ENCODE measurements at places on chromosomes 16 and 17. TPM values are rescaled to one million over a fixed set of nuclear protein-coding genes. Genes with fewer than 3 reads are reported as not detected.

Gene ARHGDIG
- 2.4 TPM for polyA plus RNA-seq

Gene NPIPA8
- 1.3 TPM for polyA plus RNA-seq

Gene PRPF8
- polyA plus RNA-seq = 241 TPM

Gene CHD9
- polyA plus RNA-seq = 78.1 TPM

Gene CCL1
- polyA plus RNA-seq = not detected

Gene ITGAL
- polyA plus RNA-seq = 5.5 TPM

GRCh38 chr17:82297280-82297713 is 20.1 kb downstream of the CD7 start:
- DNase-seq = no peak

DNA sequence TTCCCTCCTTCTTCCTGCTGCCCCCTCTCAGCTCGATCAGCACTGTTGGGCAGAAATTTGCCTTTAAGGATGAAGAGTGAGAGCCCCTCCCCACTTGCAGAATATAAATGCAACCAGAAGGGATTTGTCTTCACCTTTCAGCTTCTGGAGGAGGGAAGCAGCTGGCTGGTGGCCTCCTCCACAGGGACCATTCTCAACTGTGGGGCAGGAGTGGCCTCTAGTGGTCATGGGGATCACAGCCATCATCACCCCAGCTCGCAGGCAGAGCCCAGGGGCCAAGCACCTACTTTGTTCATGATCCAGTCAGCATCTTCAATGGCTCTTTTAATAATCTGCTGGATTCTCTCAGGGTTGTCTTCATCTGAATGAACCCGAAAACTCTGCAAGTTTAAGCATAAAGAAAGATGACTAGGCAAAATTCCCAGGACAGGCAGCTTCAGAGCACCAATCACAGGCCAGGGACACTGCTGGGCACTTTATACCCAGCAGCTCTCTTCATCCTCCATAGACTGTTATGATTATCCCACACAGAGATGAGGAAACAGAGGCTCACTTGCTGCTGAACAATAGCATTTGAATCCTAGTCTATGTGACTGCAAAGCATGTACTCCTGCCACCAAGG is 13.1 kb downstream of the LYRM9 start:
- DNase-seq = peak; percentile 61

GRCh38 chr17:35016369-35016768 is 36.1 kb downstream of the LIG3 start:
- DNase-seq = no peak

GRCh38 chr16:47377154-47377553 is 83.7 kb downstream of the ITFG1 start:
- DNase-seq = no peak

- no peak for DNase-seq
These were observed 30.2 kb upstream of the ARHGAP44 start for GRCh38 chr17:12759090-12759489.

GRCh38 chr16:83706394-83706793 is 101.4 kb upstream of the HSBP1 start:
- no peak for DNase-seq

- no peak for DNase-seq
These were observed 20.6 kb downstream of the HIC1 start for GRCh38 chr17:2075336-2076086.

DNA sequence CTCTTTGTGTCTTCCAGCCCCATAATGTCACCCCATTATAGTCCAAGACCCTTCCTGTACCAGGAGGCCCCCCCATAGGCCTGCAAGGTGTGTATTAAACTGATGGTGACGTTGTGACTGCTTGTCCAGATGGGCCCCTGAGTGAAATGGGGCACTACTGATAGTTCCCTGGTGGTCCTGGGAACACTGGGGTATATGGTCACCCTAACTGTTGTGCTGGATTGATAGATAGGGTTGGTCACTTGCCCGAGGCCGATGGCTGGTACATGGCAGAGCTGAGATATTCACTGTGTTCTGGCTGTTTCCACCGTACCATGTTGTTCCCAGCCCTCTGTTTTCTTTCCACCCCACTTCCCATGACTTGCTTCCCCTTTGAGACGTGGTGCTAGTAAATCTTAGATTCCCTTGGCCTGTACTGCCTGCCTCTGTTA is 4.3 kb downstream of the CNP start:
- DNase-seq = no peak

DNA sequence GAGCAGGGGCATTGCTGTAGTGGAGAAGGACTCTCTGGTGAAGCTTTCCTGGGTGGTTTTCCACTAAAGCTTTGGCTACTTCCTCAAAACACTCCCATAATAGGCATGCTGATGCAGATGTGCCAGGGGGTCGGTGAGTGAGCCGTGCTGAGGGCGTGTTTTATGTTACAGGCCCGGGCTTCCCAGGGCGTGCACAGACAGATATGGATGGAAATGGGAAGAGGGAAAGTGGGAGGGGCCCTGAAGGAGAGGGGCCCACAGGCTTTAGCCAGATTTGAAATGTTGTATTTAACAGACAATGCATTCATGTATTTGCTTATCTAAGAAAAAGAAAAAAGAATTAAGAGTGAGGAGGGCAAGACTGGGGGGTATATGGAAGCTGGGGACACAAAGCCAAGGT is 56.3 kb downstream of the IL21R start:
- no peak for DNase-seq

GRCh38 chr16:11580451-11581086 is 6.2 kb downstream of the LITAF start:
- DNase-seq = no peak

- peak; percentile 51 for DNase-seq
These were observed 229.6 kb downstream of the MRTFB start for GRCh38 chr16:14300705-14301168.

- no peak for DNase-seq
These were observed 79.0 kb downstream of the CDH8 start for GRCh38 chr16:61957075-61957855.

DNA sequence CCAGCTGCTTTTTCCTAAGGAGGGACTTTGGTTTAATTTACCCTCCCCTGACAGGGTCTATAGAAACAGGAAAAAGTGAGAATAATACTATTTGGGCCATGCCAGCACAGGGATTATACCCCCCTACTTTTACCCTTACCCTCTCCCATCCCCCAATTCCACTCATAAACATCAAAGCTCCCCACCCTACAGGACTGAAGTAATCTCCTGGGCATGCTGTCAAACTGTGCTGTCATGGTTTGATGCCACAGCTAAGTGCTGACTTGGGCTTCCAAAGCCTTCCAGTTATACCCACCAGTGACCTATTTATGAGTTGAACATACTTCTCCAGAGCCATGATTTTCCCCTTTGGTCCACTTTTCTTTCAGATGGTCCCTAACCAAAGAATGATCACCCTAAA is 12.8 kb downstream of the PHF12 start:
- DNase-seq = no peak

- DNase-seq = no peak
These were observed 540.3 kb downstream of the WWOX start for GRCh38 chr16:78639775-78640174.

DNA sequence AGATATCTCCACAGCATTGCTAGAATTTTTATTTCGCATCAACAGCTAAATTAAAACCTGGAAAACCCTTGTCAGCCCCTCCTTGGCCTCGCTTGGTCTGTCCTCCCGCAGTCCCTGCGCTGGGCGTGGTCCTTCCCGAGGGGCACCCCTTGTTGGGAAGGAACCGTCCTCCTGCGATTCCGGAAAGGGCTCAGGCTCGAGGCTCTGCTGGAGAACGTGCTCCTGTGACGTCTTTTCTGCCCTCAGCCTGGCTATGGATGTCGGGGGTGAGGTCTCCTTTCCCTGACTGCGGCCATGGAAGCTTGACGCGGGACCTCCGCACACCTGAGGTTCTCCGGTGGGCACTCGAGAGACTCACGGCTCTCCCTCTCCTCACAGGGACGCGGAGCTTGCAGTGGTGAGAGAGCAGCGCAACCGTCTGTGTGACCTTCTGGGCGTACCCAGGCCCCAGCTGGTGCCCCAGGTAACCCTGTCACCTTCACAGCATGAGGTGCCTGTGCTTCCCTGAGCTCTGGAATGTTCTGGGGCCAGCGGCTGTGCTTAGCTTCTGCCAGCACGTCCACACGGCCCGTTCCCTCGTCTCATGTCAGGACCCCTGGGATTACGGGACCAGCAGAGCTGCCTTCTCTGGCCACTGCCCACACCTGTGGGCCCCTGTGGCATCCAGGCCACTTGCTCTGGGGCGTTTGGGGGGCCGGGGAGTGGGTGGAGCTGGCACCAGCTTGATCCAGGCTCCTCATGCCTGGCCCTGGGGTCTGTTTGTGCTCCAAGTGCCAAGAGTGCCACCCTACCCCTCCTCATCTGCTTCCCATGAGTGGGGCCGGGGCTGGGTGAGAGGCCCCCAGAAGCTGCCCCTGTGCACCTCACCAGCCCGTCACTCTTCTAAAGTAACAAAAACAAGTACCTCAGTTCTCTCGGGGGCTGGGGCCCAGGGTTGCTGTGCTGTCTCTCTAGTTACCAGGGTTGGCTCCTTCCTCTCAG is 101.5 kb upstream of the ZNF750 start:
- DNase-seq = no peak

GRCh38 chr16:75272097-75272551 is 20.7 kb upstream of the BCAR1 start:
- DNase-seq = no peak

GRCh38 chr16:81478876-81479511 is 34.4 kb downstream of the CMIP start:
- no peak for DNase-seq

GRCh38 chr17:19321481-19322128 is 40.9 kb downstream of the B9D1 start:
- no peak for DNase-seq

GRCh38 chr17:58136669-58137279 is 11.4 kb upstream of the OR4D1 start:
- no peak for DNase-seq

DNA sequence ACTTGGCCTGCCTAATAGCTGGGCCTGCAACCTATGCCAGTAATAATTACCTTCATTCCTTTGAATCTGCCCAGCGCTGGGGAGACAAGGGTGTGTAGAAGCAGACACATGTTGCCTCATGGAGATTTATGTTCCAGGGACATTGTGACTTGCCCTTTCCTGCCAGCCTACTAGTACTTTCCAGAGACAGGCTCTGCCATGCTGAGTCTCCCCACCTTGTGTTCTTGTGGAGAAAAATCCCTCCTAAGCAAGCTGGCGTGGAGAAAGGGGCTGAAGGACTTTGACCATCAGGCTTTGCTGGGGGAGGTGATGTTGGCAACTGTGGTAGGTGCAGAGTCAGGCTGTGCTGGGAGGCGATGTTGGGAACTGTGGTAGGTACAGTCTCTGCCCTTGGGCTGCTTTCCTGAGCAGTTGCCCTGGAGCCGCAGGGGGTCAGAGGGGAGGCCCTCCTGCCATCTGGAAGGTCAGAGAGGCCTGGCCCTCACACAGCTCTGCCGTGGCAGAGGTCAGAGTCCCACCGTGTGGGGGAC is 4.0 kb downstream of the KSR1 start:
- no peak for DNase-seq

DNA sequence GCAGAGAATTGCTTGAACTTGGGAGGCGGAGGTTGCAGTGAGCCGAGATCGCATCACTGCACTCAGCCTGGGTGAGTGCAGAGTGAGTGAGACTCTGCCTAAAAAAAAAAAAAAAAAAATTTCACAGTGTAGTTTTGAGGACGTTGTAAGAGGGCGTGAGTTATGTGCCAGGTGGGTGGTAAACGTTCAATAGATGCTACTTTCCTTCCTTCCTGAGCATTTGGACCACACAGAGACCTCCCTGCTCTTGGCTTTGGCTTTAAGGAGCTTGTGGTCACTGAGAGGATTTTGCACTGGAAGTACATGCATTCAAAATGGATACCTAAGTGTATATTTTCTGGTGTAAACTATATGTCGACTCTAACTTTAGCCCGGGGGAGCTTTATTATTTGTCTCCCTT is 30.5 kb downstream of the SOST start:
- no peak for DNase-seq

DNA sequence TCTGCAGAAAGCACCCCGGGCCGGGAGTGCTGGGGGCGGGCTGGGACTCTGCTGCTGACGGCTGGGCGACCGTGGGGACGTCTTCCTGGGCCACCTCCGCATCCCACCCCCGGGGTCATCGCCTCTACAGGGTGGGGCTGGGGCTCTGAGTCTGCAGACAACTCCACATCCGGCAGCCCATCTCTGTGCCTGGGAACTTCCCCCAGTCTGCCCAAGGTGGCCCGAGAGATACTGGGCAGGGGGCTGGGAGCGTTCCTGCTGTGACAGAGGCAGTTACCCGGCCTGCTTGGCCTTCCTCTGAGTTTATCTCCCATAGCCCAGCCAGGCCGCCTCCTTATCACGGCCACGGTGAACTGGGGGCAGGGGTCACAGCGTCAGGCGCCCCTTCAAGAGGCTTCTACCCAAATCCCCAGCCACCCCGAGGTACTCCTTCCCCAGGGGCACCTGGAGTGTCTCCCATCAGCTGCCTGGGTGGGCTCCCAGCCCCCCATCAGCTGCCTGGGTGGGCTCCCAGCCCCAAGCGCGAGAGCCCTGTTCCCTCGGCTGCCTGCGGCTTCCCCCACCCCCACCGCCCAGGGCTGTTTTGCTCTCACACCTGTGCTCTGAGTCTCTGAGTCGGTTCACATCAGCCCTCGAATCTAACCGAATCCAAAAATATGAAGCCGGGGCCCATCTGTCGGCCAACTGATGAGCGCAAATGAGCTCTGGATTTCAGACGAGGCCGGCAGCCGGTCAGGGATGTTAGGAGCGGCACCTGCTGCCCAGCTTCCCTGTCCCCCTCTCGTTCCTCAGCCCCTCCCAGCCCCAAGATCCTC is 15.6 kb upstream of the CBFA2T3 start:
- DNase-seq = no peak

DNA sequence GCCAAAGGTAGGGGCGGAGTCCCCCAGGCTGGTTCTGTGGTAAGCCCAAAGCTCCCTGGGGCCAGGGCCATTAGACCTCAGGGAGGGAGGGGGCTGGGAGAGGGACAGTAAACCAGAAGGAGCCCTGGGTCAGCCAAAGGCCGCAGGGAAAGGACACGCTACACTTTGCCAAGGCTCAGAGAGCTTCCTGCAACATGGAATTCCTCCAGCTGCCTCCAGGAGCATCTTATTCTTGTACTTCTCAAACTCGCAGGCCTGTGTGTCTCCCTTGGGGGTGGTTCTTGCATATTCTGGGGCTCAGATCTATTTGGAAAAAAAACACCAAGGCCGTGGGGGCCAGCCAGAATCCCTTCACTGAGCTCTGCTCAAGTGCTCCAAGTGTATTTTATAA is 25.1 kb downstream of the AKAP1 start:
- DNase-seq = no peak

DNA sequence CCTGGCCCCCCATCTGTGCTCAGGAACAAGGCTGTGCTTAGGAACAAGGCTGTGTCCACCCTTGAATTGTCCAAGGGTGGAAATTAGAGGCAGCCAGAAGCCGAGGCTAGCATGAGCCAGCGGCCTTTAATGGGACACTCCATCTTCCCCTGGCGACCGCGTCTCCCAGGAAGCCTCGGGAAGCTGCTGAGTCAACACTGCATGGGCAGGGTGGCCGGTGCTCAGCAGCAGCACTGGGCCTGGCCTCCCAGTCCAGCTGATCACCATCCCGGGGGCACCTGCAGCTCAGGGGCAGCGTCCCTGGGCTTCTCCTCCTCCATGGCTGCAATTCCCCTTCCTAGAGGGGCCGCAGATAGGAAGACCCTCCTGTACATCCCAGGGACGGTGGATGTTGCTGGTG is 180.8 kb downstream of the ENGASE start:
- DNase-seq = no peak

- no peak for DNase-seq
These were observed 38.1 kb upstream of the VPS4A start for GRCh38 chr16:69273009-69273408.
